Stimulated activated CD4-positive, alpha-beta T cell treated with anti-CD3 and anti-CD28 coated beads, Interleukin-2, amount 100 ng/mL, for 4 hours (primary cell): ENCODE measurements at places on chromosomes 4 and X.

- DNase-seq = no peak
Measured at GRCh38 chr4:21979196-21979595, 30.6 kb upstream of the KCNIP4 start.

DNA sequence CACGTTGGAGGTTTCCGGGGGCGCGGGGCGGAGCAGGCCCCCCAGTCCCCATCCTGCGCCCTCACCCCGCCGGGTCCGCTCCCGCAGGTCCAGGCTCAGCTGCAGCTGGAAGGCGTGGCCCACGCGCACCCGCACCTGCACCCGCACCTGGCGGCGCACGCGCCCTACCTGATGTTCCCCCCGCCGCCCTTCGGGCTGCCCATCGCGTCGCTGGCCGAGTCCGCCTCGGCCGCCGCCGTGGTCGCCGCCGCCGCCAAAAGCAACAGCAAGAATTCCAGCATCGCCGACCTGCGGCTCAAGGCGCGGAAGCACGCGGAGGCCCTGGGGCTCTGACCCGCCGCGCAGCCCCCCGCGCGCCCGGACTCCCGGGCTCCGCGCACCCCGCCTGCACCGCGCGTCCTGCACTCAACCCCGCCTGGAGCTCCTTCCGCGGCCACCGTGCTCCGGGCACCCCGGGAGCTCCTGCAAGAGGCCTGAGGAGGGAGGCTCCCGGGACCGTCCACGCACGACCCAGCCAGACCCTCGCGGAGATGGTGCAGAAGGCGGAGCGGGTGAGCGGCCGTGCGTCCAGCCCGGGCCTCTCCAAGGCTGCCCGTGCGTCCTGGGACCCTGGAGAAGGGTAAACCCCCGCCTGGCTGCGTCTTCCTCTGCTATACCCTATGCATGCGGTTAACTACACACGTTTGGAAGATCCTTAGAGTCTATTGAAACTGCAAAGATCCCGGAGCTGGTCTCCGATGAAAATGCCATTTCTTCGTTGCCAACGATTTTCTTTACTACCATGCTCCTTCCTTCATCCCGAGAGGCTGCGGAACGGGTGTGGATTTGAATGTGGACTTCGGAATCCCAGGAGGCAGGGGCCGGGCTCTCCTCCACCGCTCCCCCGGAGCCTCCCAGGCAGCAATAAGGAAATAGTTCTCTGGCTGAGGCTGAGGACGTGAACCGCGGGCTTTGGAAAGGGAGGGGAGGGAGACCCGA lies 14.0 kb downstream of the SHOX start:
- DNase-seq = no peak

DNA sequence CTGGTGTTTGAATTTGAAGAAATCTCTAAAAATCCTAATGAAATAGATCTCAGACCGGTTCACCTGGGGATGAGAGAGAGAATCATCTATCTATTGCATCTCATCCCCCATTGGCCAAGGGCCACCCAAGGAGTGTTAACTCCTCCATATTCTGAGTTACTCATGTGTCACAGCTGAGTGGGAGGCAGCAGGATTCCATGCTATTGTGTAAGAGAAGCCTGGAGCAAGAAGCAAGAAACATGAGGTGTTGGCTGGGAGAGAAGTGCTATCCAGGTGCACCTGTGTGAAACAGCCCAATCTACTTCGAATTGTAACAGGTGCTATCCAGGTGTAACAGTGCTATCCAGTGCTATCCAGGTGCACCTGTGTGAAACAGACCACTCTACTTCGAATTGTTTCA lies 150.3 kb upstream of the MAOA start:
- DNase-seq = no peak

- DNase-seq = no peak
Measured at GRCh38 chr4:48187813-48188212, 53.8 kb upstream of the TXK start.

DNA sequence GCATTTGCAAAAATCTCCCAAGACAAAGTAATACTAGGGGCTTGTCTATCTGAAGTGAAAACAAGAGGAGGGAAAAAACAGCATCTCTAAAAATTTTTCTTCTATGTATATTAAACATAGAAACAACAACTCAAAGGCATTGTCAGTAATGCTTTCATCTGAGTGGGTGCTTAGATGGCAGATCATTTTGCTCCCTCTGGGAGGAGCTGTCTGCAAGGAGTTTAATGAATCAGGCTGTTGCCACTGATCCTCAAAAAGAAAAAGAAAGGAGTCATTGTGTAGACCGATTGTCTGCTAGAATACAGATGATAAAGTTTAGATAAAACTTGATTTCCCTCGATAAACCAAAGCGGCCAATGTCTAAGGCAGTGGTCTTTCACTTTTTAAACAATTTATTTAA lies 49.7 kb upstream of the KLHL8 start:
- no peak for DNase-seq

- DNase-seq = no peak
Measured at GRCh38 chr4:88481537-88481936, 24.6 kb downstream of the HERC5 start.
